ENCODE measurements at places on chromosomes 11 and 22. TPM values are rescaled to one million over a fixed set of nuclear protein-coding genes. Genes with fewer than 3 reads are reported as not detected.

Gene KCNK7
- not detected for total RNA-seq

GRCh38 chr11:65563601-65564000 is 5.4 kb upstream of the LTBP3 start:
- H3K4me1 ChIP-seq = peaks cover 18% of the 10 kb centered on the region
- H3K27me3 ChIP-seq = no peaks in the 10 kb centered on the region
- H3K27ac ChIP-seq = no peak overlapping the region
- H3K4me3 ChIP-seq = no peak overlapping the region
- H3K36me3 ChIP-seq = no peaks in the 10 kb centered on the region
- no peak for DNase-seq

DNA sequence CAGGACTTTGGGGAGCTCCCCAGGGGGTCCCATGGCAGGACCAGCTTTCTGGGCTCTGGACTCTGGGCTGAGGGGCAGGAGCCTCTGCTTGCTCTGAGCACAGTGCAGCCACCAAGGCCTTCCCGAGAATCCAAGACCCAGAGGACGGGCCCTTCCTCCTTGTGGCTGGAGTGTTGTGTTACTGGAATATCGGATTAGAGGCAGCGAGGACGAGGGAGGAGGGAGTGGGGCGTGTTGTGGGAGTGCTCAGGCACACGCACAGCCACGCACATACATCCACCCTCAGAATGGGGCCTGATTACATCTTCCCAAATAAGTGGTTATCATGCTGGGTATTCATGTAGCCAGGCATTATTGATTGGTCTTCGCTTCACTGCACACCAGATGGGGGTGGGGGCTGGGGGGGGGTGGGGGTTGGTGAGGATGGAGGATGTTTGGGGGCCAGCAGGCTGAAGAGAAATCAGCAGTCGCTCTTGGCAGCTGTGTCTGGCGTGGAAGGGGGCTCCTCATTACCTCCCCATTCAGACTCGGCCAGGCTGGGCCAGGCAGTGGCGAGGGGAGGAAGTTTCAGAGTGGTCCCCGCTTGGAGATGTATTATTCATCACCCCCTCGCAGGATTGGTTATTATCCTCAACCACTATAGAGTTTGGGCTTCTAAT is 120.9 kb downstream of the ST3GAL4 start:
- H3K27ac ChIP-seq = no peak overlapping the region
- H3K36me3 ChIP-seq = no peaks in the 10 kb centered on the region
- no peaks in the 10 kb centered on the region for H3K27me3 ChIP-seq

- no peaks in the 10 kb centered on the region for H3K36me3 ChIP-seq
- H3K27ac ChIP-seq = no peak overlapping the region
- no peak for DNase-seq
- no peaks in the 10 kb centered on the region for H3K27me3 ChIP-seq
These were observed 225.2 kb downstream of the BUD13 start for GRCh38 chr11:116547571-116547970.

DNA sequence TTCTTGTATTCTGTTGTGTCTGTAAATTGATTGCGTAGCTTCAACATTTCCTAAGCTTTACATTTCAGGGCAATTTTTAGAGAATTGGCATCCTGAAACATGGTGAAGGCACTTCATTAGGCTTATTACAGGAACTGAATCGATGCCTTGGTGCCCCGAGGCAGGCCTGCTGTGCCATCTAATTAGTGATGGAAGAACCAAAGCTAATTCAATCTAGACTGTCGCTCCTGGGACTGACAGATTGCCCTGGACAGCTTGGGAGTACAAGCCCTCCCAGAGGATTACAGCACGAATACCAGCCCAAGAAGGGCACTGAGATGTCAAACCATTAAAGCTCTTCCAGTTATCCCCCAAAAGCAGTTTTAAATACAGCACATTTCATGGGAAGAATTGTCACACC is 243.2 kb upstream of the ZC3H12C start:
- H3K36me3 ChIP-seq = no peaks in the 10 kb centered on the region
- no peaks in the 10 kb centered on the region for H3K4me1 ChIP-seq
- H3K27ac ChIP-seq = no peak overlapping the region
- no peaks in the 10 kb centered on the region for H3K27me3 ChIP-seq

DNA sequence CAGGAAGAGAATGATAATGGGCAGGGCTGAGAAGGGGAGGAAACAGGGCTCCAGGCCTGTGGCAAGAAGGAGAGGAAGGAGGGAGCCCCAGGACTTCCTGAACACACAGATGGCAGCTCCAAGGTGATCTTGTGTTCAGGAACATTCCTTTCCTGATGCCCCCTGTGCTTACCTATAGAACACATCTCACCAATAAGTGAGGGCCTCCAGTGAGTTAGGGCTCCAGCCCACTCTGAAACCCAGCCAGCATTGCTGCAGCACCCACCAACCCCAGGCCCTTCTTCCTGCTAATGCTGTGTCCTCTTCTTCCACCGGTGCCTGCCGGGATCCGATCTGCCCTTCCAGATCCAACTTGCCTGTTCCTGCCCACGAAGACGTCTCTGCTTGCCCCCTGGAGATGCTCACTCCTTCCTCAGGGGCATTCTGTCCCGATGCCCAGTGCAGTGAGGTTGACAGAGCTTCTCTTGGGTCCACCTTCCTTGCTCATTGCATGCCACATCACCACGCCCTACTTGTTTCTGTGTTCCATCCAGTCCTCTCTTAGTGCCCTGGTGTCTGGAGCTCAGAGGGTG is 17.4 kb downstream of the ANKK1 start:
- no peaks in the 10 kb centered on the region for H3K27me3 ChIP-seq
- DNase-seq = no peak
- H3K4me1 ChIP-seq = no peaks in the 10 kb centered on the region
- no peaks in the 10 kb centered on the region for H3K36me3 ChIP-seq
- no peak overlapping the region for H3K27ac ChIP-seq

Gene LYVE1
- total RNA-seq = 8.1 TPM

DNA sequence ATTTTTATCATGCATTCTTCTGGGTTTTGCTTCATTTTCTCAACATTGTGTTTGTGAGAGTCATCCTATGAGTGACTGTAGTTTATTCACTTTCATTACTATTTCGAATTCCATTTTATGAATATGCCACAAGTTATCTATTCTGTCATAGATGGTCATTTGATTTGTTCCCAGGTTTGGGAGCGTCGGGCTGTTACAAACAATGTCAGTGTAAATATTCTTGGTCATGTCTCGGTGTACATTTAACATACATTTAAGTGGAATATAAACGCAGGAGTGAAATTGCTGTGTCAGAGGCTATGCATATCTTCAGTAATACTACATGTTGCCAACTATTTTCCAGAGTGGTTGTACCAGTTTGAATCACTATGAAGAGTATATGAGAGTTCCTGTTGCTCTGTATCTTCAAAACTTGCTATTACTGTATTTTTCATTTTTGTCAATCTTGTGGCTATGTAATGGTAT is 2.4 kb downstream of the TRIM44 start:
- DNase-seq = no peak
- H3K4me3 ChIP-seq = no peak overlapping the region
- H3K36me3 ChIP-seq = no peaks in the 10 kb centered on the region
- no peaks in the 10 kb centered on the region for H3K27me3 ChIP-seq

Gene NEFH
- 0.10 TPM for total RNA-seq

Measured in heart left ventricle (tissue), 16 donors.